RWPE1 (cell line): ENCODE measurements at places on chromosomes 4 and X.

DNA sequence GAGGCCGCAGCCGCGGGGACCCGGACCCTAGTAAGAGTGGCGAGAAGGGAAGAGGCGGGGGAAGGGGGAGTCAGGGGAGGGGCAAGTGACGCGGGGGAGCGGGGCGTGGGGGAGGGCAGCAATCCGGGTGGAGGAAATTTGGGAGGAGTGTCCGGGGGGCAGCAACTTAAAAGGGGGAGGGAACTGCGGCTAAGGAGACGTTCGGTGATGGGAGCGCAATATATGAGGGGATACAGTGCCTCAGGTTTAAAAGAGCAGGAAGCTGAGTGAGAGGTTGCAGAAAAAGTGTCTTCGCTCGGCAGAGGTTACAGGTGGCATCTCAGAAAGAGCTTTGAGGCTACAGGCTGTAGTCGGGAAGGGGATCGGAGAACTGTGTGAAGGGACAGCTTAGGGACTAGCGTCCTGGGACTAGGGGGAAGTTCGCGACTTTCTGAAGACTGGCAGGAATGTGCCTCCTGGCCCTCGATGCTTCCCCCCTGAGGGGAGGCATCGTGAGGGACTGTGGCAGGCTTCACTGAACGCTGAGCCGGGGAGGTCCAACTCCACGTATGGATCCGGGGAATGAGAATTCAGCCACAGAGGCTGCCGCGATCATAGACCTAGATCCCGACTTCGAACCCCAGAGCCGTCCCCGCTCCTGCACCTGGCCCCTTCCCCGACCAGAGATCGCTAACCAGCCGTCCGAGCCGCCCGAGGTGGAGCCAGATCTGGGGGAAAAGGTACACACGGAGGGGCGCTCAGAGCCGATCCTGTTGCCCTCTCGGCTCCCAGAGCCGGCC lies 519 bp downstream of the FOXO4 start:
- peak; percentile 56 for DNase-seq

- DNase-seq, result no peak
These were observed 37.9 kb upstream of the SEC24B start for GRCh38 chr4:109395694-109396093.

DNA sequence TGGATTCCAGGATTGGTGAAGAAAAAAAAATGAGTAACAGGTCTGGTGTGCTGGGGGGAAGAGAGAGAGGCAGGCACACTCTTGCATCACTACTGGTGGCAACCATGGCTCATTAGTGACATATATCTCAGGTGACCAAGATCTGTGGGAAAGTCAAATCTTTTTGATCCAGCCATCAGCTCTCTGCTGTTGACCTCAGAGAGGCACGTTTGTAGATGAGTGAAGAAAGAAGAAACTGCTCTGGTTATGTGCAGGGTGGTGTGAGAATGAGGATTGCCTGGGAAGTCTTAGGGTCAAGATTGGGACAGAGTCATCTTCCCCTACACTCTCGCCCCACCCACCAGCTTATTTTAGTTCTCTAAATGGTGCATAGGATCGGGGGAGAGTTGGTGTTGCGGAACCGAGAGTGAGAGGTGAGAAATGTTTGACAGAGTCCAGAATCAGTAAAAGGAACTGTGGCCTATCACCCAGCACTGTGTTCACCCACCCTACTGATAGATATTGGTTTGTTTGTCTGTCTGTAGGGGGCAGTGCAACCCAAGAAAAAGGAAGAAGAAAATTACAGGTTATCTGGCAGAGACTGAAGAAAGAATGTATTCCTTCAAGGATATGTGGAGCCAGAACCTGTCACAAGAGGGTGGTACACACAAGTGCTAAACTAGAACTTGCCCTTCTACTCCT lies 21.9 kb downstream of the ARMCX6 start:
- DNase-seq, result peak; percentile 15

GRCh38 chr4:142874684-142875083 lies 28.6 kb upstream of the INPP4B start:
- no peak for DNase-seq
